H1 (cell line): ENCODE measurements at places on chromosomes 1 and 21.

DNA sequence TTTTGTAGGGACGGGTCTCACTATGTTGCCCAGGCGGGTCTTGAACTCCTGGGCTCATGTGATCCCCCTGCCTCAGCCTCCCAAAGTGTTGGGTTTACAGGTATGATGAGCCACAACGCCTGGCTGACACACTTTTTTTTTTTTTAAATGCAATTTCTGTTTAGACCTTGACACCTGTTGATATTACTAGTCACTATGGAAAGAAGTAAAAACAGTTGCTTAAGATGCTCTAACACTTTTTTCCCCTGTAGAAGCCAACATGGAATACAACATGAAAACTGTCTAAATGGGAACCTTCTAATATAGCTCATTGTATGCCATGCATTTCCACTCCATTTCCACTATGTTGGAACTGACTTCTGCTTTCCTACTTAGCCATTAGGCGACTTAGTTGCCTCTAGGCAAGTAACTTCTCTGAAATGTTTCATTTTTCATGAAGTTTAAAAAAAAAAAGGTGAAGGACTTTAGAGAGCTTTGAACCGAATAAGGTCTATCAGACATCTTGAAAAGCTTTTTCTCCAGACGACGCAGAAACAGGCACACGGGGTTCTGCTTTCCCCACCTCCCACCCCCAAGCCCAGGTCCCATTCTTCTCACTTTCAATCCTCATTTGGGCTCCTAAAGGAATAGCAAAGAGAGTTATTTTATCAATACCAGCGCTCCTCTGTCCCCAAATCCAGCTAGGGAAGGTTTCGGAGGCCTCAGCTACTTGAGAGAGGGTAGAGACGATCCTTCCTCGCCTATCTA lies 648 bp upstream of the DR1 start:
- no peak for DNase-seq

GRCh38 chr1:16134066-16134801 lies 21.6 kb downstream of the EPHA2 start:
- no peak for DNase-seq

DNA sequence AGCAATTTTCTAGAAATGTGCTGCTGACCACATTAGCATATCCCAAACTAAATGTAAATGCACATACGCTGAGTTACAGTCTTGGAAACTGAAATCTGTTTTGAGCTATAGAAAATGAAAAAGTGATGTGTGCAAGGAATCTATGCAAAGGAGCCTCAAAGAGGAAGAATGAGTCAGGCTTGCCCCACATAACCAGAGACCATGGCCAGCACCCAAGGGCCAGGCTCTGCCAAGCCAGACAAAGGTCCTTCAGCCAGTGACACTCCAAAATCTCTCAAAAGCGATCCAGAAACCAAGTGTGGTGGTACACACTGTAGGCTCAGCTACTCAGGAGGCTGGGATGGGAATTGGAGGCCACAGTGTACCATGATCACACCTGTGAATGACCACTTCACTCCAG lies 195.2 kb downstream of the TOMM20 start:
- DNase-seq: no peak

DNA sequence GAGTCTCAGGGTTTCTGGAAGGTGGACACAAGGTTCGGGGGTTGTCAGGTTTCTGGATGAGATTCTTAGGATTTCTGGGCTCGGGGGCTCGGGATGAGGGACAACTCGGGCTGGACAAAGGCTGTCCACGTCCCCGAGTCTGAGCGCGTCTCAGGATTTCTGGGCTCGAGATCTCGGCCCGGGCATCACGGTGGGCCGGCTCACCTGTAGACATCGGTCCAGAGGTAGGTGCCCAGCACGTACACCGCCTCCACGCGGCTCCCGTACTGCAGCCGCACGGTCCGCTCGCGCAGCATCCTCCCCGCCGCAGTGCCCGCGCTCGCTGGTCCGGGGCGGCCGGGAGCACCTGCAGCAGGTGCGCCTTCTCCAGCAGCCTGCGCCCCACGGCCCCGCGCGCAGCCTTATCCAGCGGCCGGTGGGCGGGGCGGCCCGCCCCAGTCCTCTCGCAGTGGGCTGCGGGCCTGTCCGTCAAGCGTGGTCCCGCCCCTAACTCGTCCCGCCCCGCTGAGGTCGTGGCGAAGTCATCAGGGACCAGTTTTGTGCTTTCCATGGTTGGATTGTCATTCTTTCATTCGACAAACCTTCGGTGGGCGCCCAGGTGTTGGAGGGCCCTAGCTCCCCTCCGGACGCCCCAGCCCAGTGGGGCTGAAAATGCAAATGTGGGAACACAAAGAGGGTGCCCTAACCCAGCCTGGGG lies at the start of gene PADI2:
Gene PADI2, minus strand, starts transcription at position 376 of the 697 bp plus-strand sequence. Its CDS starts 80 bp downstream, at position 296.
- peak; percentile 89 for DNase-seq

GRCh38 chr1:157262422-157262821 lies 124.2 kb upstream of the ETV3 start:
- no peak for DNase-seq

DNA sequence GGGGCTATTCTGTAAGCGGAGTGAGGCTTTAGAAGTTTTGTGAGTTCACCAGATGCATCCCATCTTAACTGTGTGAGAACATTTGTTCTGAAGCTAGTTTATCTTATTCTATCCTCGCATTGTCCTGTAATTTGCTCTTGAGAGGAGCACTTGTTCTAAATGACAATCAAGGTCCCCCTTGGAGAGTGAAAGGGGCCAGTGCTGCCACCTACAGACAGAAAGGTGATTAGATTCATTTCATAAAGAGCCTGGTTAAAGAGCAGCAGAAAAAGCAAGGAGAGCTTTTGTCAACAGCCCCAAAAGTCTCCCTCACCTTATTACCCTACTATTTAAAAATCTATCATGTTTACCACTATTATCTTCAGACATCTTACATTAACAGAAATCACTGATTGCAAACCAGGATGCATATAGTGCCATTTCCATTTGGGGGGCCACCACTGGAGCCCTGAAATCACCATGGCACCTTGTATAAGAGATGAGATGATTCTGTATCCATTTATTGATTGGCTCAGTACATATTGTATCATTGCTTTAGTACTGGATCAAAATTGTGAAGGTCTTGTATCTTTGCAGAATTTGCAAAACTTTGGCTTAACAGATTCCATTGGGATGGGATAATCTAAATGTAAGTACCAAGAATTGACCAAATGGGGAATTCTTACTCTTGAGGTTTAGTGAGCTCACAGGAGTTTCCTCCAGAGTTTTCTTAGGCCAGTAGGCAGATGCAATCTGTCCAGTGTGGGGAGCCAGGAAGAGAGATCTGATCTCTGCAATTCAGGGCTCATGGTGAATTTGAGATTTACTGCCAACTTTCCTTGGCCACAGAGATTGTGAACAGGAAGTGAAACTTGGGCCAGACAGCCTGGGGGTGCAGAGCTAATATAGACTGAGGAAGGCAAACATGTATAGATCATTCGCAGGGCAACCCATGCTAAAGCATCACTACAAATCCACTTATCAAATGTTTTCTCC lies 64.3 kb upstream of the TRABD2B start:
- peak; percentile 47 for DNase-seq
